ENCODE measurements at places on chromosomes 5 and 9.
A peak's percentile ranks its signal among the peaks of the same experiment; 100 is the strongest.

DNA sequence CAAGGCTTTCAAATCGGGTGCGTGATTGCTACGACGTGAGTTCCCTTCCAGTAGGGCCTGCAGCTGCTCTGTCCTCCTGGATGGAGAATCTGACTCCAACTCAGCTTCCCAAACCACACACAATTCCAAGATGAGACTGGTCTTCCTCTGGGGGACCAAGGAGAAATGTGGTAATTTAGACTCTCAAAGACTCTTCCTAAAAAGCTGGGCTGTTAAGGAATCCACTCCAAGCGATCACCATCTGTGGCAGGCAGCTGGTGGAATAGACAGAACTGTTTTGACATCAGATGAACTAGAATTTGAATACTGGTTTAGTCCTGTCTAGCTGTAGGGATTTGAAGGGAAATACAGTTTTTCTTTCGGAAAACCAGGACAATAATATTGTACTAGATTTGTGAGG lies 130.7 kb upstream of the KLF4 start:
- DNase-seq = no peak

GRCh38 chr5:179610109-179610902 lies 13.2 kb downstream of the HNRNPH1 start:
- DNase-seq = no peak

DNA sequence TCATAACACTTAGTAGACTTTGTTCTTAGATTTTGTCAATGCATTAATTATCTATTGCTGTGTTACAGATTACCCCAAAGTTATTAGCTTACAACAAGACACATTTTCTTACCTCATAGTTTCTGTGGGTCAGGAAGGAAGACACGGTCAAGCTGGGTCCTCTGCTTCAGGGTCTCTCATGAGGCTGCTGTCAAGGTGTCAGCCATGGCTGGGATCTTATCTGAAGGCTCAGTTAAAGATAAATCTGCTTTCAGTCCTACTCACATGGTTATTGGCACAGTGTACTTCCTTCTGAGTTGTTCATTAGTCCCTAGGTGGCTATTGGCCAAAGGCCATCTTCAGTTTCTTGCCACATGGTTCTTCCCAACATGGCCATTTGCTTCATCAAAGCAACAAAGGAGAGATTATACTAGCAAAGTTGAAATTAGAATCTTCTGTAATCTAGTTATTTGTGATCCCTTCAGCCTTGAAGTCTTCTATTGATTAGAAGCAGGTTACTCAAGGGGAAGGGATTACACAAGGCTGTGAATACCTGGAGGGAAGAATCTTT lies 25.2 kb downstream of the TDRD7 start:
- no peak for DNase-seq

DNA sequence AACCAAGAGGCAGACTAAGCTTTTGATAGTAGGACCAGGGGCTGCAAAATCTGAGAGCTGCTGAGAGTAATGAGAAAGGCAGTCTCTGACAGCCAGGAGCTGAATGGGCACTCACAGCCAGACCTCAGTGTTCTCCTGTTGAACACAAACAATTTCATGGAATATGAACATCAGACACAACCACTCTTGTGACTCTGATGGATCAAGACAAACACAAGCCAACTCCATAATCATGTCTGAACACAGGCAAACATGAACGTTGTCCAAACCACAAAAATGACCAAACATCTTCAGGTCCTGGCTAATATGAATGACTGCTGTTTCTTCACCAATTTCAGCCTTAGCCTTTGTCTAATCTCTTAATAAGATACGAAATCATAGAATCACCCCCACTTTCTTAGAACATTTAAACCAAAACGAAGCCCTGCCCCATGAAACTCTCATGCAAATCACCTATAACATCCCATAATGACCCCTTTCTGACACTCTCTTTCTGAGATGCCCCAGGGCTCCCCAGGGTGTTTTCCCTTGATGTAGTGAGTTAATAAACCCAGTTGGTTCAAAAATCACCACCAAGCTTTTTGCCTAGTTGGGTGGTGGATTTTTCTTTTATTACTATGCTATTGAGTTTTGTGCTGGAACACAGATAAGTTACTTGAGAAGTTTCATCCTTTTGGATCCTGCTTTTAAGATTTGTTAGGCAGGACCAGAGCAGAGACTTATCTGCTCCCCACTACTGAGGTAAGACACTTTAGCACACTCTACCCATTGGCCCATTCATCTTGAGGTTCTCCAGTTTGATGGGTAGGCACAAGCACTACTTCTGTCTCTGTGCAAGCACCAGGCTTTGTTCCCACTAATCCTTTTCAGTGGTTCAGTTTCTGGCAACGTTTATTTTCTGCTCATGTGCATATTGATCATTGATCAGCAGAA lies 5.9 kb upstream of the ERAP2 start:
- peak; percentile 71 for DNase-seq

- no peak for DNase-seq
Measured at GRCh38 chr5:116475338-116475737, 99.3 kb downstream of the SEMA6A start.

GRCh38 chr5:85278193-85278592 lies 893.5 kb upstream of the EDIL3 start:
- no peak for DNase-seq

Data from B cell (primary cell).